Regular cardiac myocyte (primary cell): ENCODE measurements at places on chromosomes 2 and 18. TPM values are rescaled to one million over a fixed set of nuclear protein-coding genes. Genes with fewer than 3 reads are reported as not detected.

ANKRD53 gene
- total RNA-seq = 0.28 and 0.38 TPM in 2 replicates

FEV gene
- not detected in 2 replicates for total RNA-seq

RGPD3 gene
- total RNA-seq = 0.19 and 0.85 TPM in 2 replicates

HOXD1 gene
- total RNA-seq = under 0.01 TPM in 1 of 2 replicates, not detected in the other

ANO7 gene
- total RNA-seq = 0.38 and 0.85 TPM in 2 replicates

FAM110C gene
- total RNA-seq = under 0.01 and 1.4 TPM in 2 replicates

ZNF396 gene
- total RNA-seq = 1.3 and 2.0 TPM in 2 replicates

AQP4 gene
- under 0.01 TPM in 1 of 2 replicates, not detected in the other for total RNA-seq

FEZ2 gene
- 84.3 and 85.9 TPM in 2 replicates for total RNA-seq

MYOM1 gene
- total RNA-seq = 0.38 and 5.6 TPM in 2 replicates

FOXD4L1 gene
- 0.19 and 0.28 TPM in 2 replicates for total RNA-seq

SNED1 gene
- total RNA-seq = 4.6 and 10.7 TPM in 2 replicates

LIMS3 gene
- 1.1 and 1.5 TPM in 2 replicates for total RNA-seq

RAB27B gene
- total RNA-seq = 5.9 and 16.9 TPM in 2 replicates

MOGAT1 gene
- total RNA-seq = not detected in 2 replicates

HOXD8 gene
- total RNA-seq = 0.38 and 0.85 TPM in 2 replicates

CCDC68 gene
- total RNA-seq = 5.0 and 5.9 TPM in 2 replicates

SAG gene
- total RNA-seq = not detected in 2 replicates

TFCP2L1 gene
- 0.19 and 0.28 TPM in 2 replicates for total RNA-seq

ANKRD44 gene
- 15.8 and 17.8 TPM in 2 replicates for total RNA-seq

PSMA8 gene
- under 0.01 TPM in 1 of 2 replicates, not detected in the other for total RNA-seq

ITGA4 gene
- total RNA-seq = 66.8 and 86.3 TPM in 2 replicates

HRH4 gene
- total RNA-seq = under 0.01 and 0.28 TPM in 2 replicates

GALR1 gene
- total RNA-seq = not detected in 2 replicates

GKN1 gene
- not detected in 2 replicates for total RNA-seq

CYRIA gene
- 5.2 and 8.2 TPM in 2 replicates for total RNA-seq

ORMDL1 gene
- total RNA-seq = 45.2 and 69.9 TPM in 2 replicates

IL37 gene
- total RNA-seq = not detected in 2 replicates

NEU2 gene
- not detected in 2 replicates for total RNA-seq

KIAA1328 gene
- total RNA-seq = 3.3 and 5.1 TPM in 2 replicates

TMEM178A gene
- total RNA-seq = 0.19 and 1.1 TPM in 2 replicates
